ENCODE measurements at places on chromosomes 3 and 15. TPM values are rescaled to one million over a fixed set of nuclear protein-coding genes. Genes with fewer than 3 reads are reported as not detected.

Gene CCDC33
- polyA plus RNA-seq, result not detected

Gene APOD
- polyA plus RNA-seq, result 36.5 TPM

Gene CPLX3
- not detected for polyA plus RNA-seq

Gene ERC2
- polyA plus RNA-seq, result 1.6 TPM

Gene CPN2
- polyA plus RNA-seq, result 0.09 TPM

Gene CCR1
- 3.1 TPM for polyA plus RNA-seq

Gene CD86
- 5.2 TPM for polyA plus RNA-seq

Gene CYP1A1
- not detected for polyA plus RNA-seq

Gene HIGD1A
- 63.7 TPM for polyA plus RNA-seq

All from hindlimb muscle (tissue), 1 donor.